ENCODE measurements at places on chromosomes 7 and 10.

- DNase-seq, result no peak
Observed at GRCh38 chr10:1522237-1522636, 215.1 kb downstream of the ADARB2 start.

DNA sequence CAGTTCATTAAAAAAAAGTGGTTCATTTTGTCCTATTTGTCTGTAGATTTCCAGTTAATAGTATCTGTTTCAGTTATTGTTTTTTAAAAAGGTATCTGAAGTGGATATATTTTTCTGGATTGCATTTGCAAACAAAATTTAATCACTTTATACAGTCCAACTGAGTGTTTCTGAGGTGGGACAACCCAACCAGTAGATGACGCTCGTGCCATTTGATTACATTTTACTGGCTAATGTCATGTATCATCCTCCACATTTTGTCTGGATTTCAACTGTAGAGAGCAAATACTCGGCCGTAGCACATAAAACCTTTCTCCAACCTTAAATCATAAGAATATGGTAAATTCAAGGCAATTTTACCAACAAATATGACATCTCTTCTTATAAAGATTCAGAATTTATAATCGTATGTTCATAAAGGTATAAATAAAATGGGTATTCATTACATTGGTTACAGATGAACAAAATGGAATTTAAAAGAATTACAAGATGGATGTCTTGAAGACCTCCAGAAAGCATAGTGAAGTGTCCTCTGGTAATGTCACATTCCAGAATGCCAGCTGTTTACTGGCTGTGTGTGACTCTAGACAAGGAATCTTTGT lies 789.0 kb downstream of the PHTF2 start:
- no peak for DNase-seq

- no peak for DNase-seq
Observed at GRCh38 chr7:16847381-16847860, 34.4 kb downstream of the AGR3 start.

DNA sequence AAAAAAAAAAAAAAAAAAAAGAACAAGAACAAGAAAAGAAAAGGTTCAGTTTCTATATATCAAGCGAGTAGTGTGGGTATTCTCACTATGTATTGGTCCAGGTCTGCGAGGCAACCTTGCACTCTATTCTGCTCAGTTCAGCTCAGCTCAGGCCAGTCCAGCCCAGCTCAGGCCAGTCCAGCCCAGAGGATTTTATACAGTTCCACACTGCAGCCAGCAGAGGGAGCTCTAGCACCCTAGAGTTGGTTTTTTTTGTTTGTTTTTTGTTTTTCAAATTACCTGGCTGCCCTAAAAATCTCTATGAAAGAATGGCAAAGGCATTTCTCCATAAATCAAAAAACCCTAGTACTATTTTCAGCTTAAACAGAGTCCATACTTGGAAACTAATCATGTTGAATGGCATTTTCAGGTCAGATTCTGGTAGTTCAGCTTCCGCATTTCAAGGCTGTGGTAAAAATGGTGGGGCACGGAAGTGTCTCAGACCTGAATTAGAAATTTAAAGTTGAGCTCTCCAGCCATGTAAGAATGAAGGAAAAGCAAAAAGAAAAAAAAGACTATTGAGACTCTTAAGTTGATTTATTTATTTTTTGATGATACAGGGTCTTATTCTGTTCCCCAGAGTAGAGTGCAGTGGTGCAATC lies 55.2 kb upstream of the GSDME start:
- DNase-seq, result peak; percentile 60

DNA sequence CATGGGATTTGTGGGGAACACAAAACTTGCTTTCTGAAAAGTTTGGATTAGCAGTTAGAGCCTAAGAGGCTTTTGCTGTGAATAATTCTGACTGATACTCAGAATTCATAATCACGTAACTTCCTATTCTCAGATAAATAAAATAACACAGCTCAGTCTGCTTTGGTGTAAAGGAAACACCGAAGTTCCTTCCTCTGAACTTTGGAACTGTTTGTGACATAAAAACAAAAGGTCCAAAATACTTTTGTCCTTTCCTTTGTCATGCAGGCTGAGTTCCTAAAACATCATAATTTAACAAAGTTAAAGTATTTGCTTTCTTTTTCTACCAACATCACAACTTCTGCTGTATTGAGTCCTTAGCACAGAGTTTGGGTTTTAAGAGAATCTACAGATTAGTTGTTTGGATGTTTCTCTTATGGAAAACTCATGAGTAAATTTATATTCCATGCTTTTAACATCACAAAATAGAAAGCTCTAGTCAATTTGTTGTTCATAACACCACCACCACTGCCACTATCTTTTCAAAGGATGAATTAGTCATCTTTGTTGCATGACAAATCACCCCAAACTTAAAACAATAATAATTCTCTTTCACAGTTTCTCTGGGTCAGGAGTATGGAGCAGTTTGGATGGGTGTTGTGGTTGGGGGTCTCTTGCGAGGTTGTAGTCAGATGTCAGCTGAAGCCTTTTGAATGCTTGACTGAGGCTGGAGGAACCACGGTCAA lies 123.4 kb downstream of the REEP3 start:
- no peak for DNase-seq

DNA sequence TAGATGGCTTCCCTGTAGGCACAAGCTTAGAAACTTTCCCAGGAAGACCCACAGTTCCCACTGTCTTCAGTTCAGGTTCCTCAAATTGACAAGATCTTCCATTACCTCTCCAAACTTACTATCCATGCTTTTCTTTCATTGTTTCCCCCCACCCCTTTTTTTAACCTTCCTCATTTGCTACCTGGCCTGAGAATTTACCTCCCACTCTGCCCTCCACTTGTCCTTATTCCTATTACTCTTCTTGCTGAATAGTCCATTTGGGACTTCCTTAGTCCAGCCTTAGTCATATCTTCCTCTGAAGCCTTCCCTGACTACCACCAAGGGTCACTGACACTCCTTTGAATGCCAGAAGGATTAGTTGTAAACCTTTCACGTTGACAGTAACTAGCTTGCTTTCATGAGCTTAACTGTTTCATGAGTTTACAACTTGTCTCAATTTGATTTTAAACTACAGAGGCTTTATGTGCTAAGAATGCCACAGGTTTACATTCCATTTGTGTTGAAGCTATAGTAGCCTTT lies 1.2 kb upstream of the CALU start:
- DNase-seq, result no peak

DNA sequence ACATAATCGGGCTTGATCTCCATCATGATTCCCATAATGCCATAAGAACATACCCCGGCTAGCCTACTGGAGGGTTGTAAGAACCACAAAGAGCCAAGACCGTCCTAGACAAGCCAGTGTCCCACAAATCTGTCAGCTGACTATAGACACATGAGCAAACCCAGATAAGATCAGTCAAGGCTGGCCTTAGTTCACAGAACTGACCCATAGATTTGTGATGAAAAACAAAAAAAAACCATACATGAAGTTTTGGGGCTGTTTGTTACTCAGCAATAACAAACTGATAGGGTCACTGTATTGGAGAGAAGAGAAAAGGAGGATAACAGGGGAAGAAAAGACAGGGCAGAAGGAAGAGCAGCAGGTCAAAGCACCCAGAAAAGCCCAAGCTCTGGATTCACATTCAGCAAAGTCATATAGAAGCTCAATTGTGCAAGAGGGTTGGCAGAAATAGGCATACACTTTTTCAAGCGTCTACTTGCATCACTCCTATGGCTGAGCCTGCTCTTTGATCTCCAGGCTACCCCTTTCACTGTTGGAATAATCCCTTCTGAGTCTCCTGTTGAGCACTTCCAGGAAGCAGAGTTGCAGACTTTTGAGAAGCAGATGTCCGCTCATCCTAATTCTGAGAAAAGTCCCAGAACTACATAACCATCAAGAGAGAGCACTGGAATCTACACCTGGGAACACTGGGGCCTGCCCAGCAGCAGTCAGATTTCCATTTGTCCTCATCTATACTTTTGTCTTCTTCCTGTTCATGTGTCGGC lies 122.0 kb upstream of the HABP2 start:
- no peak for DNase-seq

DNA sequence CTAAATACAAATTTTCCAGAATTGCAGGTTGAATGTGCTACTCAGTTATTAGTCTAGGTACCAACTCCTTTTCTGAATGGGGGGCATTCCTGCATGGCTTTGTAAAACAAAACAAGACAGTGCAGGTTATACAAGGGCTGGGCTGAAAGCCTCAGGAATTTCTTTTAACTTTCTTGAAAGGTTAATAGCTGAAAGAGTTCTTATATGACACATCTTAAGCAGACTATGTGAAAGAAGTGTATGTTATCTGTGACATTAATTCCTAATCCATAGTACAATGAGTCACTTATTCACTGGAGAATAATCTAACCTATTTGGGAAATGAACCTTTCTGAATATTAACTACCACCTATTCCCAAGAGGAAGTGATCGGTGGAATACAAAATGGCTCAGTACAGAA lies 115.6 kb upstream of the FAM133B start:
- DNase-seq, result no peak

GRCh38 chr10:116720668-116721546 lies 21.5 kb downstream of the HSPA12A start:
- no peak for DNase-seq

GRCh38 chr7:43495572-43495971 lies 87.3 kb upstream of the STK17A start:
- DNase-seq, result no peak

DNA sequence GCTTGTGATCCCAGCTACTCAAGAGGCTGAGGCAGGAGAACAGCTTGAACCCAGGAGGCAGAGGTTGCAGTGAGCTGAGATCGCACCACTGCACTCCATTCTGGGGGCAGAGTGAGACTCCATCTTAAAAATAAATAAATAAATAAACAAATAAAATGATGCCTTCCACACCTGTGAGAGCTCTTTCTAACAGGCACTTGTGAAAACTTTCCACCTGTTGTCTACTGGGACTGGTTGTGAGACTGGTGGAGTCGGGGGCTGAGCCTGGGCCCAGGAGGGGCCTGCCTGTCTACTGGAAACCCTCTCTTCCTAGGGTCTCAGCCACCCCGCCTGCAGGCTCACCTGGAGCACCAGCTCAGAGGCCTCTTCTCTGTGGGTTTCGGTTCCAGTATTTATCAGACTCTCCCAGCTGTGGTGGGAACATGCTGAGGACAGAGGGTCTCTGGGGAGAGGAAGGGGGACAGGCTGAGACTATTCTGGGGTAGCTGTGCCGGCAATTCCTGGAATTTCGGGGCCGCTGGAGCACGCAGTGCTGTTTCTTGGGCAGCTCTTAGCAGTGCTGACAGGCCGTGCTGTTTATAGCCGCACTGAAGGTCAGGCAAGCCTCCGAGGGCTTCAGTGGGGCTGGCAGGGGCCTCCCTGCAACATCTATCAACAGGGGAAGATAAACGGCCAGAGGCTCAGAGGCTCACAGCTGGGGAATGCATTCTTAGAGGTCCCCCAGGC lies 3.8 kb downstream of the LDB3 start:
- no peak for DNase-seq

GRCh38 chr10:51892313-51892712 lies 192.9 kb upstream of the CSTF2T start:
- DNase-seq, result no peak

DNA sequence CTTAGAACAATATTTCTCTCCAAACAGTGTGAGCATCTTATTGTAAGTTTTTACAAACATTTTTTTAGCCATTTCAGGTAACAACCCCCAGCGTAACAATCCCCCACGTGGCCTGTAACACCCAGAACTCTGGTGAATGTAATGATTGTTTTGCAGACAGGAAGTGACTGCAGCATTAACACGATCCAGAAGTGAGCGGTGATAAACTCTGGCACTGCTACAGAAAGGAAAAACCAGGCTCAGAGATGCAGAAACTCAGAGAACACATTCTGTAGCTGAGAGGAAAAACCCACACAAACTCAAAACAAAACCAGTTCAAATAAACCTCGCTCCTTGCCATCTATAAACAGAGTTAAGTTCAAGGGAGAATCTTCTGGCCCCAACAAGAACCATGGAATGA lies 285.7 kb downstream of the FGFR2 start:
- DNase-seq, result no peak

DNA sequence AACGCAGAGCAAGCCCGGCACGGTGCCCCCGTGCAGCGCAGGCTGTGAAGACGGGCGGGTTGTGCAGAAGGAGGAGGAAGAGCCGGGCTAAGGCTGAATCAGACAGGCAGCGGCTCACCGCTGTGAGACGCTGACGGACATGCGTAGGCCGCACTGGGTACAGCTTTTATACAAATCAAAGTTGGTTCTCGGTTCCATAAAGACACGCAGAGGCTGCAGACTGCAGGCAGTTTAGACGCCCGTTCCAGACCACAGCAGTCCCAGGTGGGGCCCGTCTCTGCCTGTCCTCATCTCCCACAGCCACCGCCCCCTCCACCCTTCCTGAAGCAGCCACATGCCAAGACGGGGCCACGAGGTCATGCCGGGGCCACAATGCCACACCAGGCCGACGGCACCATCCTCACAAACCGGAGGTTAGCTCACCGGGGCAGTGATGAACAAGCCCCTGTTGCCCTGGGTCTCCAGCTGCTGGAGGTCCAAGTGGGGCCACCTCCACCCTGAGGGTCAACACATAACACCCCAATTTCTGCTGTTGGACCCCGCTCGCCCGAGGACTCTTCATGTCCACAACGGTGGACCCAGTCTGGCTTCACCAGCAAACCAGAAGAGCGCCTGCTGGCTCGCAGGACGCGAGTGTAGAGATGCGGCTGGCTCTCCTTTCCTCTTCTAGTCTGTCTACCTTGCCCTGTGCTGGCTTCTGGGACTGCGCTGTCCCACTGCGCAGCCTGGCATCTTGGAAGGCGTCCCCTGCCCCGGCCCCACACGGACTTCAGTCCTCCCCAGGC lies 227.2 kb downstream of the ELFN1 start:
- no peak for DNase-seq

DNA sequence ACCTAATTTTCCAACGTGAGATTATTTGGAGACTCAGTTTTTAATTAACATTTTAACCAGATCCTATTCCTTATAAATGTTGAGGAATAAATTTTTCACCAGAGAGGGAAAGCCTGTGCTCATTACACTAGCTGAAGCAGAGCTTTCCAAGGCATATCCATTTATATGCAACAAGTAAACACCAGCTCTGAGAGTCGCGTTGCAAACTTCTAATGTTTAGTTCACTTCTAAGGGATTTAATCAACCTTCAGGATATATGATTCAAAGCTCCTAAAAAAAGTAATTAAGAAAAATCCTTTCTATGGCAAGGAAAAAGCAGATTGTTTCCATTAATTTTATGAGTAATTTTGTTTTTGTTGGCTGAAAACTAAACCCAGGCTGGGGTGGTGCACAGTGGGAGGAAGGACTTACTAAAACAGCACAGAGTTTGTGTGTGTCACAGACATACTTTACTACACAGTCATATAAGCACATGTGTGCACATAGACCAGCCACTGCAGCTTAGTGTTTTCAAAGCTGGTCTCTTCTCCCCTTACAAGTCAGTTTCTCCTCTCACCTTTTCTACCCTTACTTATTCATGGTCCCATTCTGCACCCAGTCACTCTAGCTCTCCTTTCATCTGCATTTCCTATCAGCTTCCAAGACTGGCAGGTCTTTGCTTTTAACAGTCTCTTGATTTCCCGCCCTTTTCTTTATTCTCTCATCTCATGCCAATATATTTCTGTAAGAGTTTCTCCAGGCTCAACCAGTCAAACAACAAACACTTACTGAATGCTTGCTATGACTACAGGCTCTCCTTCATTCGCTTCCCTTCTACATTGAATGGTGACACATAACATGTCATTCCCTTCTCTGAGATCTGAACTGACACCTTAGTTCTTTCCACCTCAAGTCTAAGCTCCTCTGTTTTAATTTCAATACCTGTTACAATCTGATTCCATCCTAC lies 81.1 kb upstream of the FZD1 start:
- DNase-seq, result no peak

GRCh38 chr7:54981913-54982312 lies 36.9 kb upstream of the EGFR start:
- no peak for DNase-seq

GRCh38 chr10:6919077-6919476 lies 339.0 kb upstream of the PRKCQ start:
- no peak for DNase-seq

- no peak for DNase-seq
Observed at GRCh38 chr7:41052201-41052600, 650.7 kb downstream of the INHBA start.

All from activated naive CD4-positive, alpha-beta T cell treated with anti-CD3 and anti-CD28 coated beads, Interleukin-2, amount 10 ng/mL, durations not matched to agents 7 days and 5 days (primary cell).